ENCODE measurements at places on chromosomes 13 and 19.

- DNase-seq, result no peak
Measured at GRCh38 chr13:30727491-30728355, 7.6 kb upstream of the ALOX5AP start.

DNA sequence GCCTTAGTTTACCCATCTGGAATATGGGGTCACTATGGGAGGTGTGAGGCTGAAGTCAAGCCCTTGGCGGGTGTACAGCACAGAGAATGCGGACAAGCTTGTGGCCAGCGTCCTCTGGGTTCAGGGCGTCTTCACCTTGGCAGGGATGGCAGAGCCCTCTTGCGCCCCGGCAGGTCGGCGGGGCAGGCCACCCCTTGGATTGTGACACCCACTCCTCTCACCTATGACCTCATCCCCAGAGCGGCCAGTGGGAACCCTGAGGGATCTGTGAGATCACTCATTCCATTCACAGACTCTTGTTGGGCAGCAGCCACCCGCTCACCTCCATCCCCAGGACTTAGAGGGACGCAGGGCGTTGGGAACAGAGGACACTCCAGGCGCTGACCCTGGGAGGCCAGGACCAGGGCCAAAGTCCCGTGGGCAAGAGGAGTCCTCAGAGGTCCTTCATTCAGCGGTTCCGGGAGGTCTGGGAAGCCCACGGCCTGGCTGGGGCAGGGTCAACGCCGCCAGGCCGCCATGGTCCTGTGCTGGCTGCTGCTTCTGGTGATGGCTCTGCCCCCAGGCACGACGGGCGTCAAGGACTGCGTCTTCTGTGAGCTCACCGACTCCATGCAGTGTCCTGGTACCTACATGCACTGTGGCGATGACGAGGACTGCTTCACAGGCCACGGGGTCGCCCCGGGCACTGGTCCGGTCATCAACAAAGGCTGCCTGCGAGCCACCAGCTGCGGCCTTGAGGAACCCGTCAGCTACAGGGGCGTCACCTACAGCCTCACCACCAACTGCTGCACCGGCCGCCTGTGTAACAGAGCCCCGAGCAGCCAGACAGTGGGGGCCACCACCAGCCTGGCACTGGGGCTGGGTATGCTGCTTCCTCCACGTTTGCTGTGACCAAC is at the start of gene SPACA4:
TSS of gene SPACA4 (plus strand) at position 280 of the 896 bp plus-strand sequence. CDS start at position 517, 237 bp downstream.
- DNase-seq, result no peak

DNA sequence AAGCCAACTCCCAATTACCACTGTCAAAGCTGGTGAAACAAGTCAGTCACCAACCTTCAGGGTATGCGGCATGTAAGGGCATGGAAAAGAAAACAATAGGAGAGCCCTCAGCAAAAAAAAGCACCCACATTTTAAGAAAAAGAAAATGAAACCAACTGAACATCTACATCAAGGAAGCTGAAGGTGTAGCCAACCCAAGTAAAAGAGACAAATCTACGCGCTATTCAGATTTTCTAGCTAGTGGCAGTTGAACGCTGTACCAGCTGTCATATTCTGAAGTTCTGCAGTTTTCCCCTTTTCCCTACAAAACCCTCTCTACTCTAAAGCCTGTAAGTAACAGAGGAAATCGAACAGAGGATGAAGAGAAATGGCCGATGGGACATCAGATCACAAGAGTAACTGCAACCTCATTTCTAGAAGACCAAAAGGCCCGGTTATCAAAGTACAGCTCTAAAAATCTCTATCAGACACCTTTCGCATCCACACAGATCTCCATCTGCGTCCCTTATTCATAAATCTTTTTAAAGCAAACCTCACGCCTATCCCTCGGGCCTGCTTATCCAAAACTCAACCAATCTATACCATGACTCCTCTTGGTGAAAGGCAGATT is 1.4 kb downstream of the MYCBP2 start:
- DNase-seq, result no peak

DNA sequence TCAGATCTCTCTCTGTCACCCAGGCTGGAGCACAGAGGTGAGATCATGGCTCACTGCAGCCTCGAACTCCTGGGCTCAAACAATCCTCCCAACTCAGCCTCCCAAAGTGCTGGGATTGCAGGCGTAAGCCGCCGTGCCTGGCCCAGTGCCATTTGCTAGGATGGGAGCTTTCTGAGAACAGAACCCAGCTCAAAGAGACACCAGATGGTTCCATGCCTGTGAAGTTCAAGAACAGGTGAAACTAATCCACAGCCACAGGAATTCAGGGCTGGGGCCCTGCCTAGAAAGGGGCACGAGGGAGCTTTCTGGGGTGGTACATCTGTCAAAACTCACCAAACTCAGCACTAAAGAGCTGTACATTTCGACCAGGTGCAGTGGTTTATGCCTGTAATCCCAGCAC is 4.2 kb downstream of the SLC7A9 start:
- no peak for DNase-seq

DNA sequence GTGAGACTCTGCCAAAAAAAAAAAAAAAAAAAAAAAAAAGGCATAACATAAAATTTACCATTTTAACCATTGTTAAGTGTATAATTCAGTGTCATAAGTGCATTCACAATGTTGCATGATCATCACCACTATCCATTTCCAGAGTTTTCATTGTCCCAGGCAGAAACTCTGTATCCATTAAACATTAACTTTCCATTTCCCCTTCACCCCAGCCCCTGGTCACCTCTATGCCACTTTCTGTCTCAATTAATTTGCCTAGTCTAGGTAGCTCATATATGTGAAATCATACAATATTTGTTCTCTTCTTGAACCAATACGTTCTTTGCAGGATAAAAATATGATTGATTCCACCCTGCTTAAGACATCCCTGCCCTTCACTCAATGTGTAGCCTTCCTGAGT is 31.0 kb upstream of the VWA8 start:
- no peak for DNase-seq

- no peak for DNase-seq
Measured at GRCh38 chr19:15265214-15265849, 33.1 kb upstream of the EPHX3 start.

GRCh38 chr19:29290853-29291252 is 77.9 kb upstream of the UQCRFS1 start:
- no peak for DNase-seq

- DNase-seq, result no peak
Measured at GRCh38 chr13:40433577-40433976, 232.9 kb downstream of the FOXO1 start.

DNA sequence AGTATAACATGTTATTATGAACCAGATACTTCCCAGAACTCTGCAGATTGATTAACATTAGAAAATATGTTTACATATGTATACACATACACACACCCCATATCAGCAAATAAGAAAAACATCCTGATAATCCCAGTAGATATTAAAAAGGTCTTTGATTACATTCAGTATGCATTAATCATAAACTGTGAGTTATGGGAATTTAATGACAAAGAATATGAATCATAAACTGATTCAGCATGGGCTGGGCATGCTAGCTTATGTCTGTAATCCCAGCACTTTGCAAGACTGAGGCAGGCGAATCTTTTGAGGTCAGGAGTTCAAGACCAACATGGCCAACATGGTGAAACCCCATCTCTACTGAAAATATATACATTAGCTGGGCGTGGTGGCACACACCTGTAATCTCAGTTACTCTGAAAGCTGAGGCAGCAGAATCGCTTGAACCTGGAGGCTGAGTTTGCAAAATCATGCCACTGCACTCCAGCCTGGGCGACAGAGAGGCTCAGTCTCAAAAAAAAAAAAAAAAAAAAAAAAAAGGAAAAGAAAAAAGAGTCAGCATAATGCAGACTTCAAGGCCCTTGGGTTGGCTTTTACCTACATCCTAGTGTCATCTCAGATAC is 581.9 kb upstream of the PRR20A start:
- no peak for DNase-seq

- no peak for DNase-seq
Measured at GRCh38 chr13:59094181-59094580, 1069.5 kb downstream of the DIAPH3 start.

DNA sequence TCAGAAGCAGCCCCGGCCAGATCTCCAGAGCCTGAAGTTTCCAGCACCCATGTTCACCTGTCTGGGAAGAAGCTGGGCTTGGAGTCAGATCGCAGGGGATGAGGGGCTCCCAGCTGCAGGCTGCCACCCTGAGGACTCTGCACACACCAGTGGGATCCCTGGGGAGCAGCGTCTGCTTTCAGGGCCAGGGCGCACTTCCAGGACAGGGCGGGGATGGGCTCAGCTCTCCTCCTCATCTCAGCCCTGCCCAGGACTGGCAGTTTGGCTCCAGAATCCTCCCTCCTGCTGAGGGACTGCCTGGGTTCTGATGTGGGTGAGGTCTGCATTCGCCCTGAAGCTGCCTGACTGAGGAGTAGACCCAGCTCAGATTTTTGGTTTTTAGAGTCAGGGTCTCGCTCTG is 3.5 kb downstream of the SLC7A9 start:
- no peak for DNase-seq

- peak; percentile 71 for DNase-seq
Measured at GRCh38 chr13:33480561-33480960, 195.0 kb upstream of the STARD13 start.

- no peak for DNase-seq
Measured at GRCh38 chr19:29606420-29606747, 301 bp downstream of the POP4 start.

DNA sequence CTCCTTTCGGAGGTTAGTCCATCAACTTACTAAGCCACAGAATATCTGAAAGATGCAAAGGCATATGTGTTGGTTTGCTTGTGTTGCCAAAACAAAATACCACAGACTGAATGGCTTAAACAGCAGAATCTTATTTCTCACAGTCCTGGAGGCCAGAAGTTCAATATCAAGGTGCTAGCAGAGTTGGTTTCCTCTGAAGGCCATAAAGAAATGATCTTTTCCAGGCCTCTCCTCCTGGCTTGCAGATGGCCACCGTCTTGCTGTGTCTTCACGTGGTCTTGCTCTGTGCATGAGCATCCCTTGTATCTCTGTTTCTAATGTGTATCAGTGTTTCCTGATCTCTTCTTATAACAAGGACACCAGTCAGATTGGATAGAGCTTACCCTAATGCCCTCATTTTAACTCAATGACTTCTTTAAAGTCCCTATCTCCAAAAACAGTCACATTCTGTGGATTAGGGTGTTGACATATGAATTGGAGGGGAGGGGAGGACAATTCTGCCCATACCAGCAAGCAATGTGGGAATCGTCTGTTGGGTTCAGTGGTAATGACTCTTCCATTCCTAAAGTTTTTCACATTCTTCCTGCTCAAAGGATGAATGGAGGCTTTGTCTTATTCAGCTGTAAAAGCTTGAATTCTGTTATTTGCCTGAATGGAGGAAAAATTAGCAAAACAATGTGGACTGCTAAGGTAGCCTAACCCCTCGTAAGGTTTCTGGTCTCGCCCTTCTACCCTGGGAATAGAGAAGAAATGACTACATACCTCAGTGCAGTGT is 715.7 kb downstream of the DIAPH3 start:
- DNase-seq, result peak; percentile 85

DNA sequence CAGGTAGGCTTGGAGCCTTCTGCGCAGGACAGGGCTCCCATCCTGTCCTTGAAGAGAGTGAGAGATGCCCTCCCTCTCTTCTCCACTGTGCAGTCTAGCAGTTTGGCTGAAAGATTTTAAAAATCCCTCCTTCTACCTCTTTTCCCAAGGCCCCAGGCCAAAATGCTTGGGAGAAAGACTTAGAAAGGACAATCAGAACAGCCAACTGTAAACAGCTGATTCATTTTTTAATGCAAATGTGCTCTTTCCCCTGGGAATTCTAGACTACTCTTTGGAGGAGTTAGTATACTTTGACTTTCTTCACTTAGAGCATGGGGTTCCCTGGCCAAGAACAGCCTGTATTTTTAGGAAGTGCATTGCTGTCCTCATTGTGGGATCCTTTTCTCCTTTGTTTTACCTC is 398.9 kb downstream of the GPC6 start:
- peak; percentile 37 for DNase-seq

- DNase-seq, result no peak
Measured at GRCh38 chr19:52094526-52095130, 937 bp downstream of the ZNF841 start.

- peak; percentile 25 for DNase-seq
Measured at GRCh38 chr13:64992314-64992713, 2237.8 kb downstream of the PCDH9 start.

GRCh38 chr19:33928458-33928950 is 131.8 kb downstream of the KCTD15 start:
- no peak for DNase-seq

DNA sequence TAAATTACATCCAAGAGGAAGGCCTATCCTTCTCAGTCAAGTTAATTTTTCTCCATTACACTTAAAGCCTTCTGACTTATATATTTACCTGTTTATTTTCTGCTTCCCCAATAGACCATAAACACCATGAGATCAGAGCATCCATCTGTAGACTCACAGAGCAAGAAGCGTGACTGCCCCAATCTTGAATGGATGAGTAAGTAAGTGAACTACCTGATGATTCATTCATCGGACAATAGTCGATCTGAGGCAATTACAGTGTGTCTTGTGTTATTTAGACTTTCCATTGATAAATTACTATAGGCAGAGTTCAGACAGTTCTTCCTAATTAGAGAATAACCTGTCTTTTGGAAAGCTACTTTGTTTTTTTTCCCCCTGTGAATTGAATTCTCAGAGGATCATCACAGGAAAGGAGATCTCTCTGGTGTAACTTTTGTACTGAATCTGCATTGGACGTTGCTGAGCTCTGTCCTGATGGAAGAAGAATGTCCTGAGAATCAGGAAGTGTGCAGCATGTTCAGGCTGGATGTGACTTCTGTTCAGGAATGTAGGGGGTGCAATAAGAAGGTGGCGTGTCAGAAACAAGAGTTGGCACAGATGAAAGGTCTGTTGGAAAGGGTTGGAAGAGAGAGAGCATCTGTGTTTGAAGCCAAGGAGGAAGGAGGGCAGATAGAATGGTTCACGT is 367.0 kb downstream of the NALCN start:
- no peak for DNase-seq

DNA sequence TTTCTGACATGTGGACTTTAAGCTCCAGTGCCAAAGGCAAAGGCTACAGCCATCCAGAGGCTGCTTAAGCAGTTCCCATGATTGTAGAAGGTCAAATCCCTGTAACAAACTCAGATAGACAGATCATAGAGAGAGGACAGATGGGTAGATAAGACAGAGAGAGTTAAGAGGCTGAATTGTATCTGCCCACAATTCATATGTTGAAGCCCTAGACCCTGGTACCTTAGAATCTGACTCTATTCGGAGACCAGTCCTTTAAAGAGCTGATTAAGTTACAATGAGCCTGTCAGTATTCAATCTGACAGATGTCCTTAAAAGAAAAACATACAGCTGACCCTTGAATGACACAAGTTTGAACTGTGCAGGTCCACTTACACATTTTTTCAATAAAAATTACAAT is 115.2 kb downstream of the RAP2A start:
- no peak for DNase-seq

DNA sequence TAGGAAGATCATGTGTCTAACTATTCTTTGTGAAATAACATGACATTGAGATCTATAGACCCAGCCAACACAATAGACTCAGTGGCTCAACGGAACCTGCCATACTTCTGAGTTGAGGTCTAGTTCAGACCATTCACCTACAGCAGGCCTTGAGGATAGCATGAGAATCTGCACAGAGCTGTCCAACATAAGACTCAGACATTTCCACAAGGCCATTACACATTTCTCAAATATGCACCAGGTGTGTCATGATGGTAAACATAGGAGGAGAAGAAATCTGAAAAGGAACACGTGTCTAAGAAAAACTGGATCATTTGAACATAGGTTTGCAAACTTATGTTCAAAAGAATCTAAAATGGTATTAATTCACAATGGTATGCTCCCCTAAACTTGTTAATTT is 421.4 kb downstream of the SLITRK6 start:
- no peak for DNase-seq

Measured in fibroblast of skin of scalp (primary cell).